CD4-positive, alpha-beta T cell treated with Interleukin-17A for 4 hours (primary cell): ENCODE measurements at places on chromosomes 11 and 22.

GRCh38 chr22:45709866-45710265 lies 38.2 kb downstream of the ATXN10 start:
- no peak for DNase-seq

- no peak for DNase-seq
Measured at GRCh38 chr22:32106930-32107329, 52.2 kb downstream of the C22orf42 start.

- DNase-seq, result no peak
Measured at GRCh38 chr11:131951121-131951520, 580.7 kb downstream of the NTM start.

DNA sequence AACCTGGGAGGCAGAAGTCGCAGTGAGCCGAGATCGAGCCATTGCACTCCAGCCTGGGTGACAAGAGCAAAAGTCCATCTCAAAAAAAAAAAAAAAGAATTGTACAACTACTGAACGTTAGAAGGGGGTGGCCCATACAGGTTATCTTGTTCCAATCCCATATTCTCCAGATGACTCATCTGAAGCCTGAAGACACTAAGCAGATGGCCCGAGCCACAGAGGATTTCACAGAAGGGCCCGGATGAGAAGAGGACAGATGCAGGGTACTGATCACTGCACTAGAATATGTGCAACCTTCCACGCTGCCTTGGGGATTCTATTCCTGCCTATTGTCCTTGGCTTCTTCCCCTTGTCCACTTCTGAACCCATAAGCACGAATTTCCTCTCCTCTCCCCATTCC lies 70.9 kb upstream of the UBASH3B start:
- no peak for DNase-seq

DNA sequence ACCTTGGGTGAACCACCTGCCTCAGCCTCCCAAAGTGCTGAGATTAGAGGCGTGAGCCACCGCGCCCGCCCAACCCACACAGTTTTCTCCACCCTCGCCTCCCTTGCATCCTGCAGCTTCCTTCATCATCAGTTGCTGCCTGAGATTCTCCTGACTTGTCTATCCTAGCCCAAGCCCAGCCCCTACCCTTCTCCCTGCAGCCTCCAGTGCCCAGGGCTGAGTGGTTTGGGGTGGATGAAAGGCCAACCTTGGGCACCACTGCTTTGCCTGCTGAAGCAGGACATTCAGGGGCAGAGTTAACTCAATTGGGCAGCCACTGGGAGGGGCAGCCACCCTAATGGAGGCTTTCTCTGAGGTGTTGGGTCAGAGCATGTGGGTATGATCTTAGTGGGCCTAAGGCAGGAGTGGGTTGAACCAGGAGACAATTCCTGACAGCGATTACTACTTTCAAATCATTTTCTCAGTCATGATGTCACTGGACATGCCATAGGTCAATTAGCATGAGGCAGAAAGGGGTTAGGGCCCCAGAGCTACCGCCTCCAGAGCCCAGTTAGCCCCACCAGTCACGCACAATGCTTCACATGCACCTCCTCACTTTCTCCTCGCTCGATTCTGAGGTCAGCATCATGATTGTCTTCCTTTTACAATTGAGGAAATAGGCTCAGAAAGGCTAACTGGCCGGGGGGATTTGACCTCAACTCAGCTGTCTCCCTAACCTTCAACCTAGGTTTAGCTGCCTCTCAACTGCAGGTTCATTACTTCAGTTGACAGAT lies 1.0 kb upstream of the FKBP2 start:
- DNase-seq, result no peak

DNA sequence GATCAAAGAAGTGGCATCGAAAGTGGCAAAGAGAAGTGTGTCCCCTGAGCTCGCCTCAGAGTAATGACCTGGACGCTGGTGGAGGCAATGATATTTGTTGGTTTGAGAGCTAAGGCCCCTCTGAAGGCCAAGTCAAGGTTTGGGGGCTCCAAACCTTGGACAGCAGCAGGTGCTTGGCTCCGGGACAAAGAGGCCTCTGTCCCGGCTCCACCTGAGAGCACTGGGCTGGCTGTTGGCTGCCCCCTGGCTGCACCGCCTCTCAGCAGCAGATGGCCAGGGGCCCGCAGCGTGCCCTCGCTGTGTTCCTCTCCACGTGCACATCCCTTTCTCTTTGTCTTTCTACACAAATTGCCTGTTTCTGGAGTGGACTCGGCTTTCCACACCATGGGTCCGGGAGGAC lies 301.3 kb downstream of the NTM start:
- no peak for DNase-seq

- no peak for DNase-seq
Measured at GRCh38 chr22:45777046-45777851, 105.6 kb downstream of the ATXN10 start.

DNA sequence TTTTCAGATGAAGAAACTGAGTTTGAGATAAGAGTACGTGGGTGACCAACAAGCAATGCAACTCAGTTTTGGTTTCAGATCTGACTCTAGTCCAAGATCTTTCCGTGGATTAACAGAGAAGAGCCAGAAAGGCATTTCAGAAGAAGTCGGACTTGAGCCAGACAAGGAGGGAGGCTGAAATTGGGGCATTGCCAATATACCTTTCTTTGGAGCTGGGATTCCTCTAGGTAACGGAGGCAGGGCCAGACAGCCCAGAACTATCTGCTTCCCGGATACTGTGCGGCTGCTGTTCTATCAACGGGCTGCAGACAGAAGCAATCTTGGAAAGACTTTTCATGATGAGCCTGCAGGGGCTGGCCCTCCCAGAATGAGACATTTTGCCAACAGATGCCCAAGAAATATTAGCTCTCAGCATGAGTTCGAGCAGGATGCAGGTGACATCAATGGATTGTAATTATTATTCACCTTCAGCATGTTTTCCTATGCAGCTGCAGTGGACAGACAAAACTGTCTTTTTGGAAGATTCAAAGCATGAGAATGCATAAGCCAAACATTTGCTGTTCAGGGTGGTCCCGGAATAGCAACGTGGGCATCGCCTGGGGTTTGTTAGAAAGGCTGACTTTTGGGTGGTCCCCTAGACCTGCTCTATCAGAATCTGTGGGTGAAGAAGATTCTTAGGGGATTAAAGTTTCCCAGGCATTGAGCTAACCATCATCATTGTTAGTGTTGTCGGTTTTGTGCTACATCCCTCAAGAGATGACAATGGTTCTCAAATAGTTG lies 95.7 kb downstream of the SCN3B start:
- DNase-seq, result no peak

- no peak for DNase-seq
Measured at GRCh38 chr22:43532301-43533155, 120.7 kb downstream of the MPPED1 start.

DNA sequence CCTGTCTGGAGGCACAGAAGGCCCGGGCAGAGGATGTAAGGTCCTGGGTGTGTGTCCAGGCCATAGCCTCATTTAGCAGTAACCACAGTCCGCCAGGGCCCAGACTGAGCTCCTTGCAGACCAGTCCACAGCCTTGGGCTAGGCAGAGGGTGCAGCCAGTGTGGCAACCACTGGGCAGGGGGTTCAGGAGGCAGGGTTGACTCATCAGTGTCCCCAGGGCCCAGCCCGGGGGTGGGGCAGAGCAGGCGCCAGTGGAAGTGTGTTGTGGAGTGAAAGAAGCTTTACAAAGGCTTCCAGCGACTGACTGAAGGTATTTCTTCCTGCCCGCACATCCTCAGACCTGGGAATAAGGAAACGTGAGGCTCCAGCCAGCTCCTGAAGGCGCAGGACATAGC lies 27.7 kb upstream of the WNT11 start:
- peak; percentile 32 for DNase-seq

- DNase-seq, result no peak
Measured at GRCh38 chr22:50308597-50308935, 1.1 kb upstream of the PLXNB2 start.

DNA sequence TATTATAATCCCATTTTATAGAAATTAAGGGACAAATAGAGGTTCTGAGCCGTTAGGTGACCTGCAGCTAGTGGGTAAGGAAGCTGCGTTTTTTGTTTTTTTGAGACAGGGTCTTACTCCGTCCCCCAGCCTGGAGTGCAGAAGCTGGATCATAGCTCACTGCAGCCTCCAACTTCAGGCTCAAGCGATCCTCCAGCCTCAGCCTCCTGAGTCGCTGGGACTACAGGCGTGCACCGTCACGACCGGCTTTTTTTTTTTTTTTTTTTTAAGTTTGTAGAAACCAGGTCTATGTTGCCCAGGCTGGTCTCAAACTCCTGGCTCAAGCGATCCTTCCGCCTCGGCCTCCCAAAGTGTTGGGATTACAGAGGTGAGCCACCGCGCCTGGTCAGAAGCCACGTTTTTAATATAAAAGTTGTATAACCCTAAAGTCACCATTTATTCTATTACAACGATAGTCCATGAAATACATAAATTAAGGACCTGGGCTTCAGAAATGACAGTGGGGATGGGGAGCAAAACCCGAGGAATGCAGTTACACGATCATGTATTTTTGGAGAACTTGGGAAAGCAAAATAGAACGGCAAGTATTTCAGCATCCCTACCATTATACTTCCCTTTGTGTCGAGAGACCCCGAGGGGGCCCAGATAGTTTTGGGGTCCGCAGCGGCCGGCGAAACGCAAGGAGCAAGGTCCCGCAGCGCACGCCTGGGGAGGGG lies 638 bp downstream of the SAAL1 start:
- DNase-seq, result no peak

DNA sequence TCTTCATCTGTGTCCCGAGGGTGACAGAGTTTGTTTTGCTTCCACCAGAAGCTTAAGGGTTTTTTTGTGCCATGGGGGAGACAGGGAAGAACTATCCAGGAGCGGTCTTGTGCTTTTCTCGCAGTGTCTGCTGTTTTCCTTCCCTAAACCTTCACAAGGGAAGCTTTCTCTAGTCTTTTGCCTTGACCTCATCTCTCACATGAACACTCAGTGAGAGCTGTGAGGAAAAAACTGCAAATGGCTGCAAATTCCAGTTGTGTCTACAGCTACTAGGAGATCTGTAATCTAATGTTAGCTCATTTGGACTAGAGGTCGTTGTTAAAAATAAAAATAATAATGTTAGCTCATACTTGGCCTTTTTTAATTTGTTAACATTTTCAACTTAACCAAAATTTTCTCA lies 264.7 kb upstream of the SESN3 start:
- DNase-seq, result no peak

DNA sequence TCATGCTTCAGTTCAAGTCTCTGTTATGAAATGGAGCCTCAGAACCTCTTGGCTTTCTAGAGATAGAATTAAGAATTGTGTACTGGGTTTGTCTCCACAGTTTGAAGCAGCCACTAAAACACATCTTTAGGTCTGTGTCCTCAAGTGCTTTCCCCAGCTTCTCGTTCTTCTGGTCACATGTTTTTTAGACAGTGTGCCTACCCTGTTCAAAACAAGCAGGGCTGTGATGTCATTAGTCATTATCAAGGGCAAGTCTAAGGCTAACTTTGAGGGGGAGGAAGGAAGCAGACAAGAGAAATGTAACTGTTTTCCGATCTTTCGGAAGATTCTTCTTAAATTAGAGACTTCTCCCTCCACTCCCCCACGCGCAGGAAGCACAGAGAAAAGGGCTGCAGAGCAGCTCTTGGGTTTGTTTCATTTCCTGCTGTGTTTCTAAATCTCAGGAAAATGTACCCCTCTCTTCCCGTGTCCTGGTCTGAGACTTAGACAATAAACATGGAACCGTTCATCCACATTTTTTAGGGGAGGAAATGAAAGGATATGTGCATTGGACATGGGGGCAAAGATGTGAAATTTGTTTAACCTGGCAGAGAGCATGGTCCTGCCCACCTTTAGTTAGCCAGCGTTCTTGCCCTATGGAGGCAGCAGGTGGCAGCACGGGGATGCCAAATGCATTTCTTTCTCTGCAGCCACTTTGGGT lies 3.1 kb downstream of the AKIP1 start:
- DNase-seq, result peak; percentile 64

DNA sequence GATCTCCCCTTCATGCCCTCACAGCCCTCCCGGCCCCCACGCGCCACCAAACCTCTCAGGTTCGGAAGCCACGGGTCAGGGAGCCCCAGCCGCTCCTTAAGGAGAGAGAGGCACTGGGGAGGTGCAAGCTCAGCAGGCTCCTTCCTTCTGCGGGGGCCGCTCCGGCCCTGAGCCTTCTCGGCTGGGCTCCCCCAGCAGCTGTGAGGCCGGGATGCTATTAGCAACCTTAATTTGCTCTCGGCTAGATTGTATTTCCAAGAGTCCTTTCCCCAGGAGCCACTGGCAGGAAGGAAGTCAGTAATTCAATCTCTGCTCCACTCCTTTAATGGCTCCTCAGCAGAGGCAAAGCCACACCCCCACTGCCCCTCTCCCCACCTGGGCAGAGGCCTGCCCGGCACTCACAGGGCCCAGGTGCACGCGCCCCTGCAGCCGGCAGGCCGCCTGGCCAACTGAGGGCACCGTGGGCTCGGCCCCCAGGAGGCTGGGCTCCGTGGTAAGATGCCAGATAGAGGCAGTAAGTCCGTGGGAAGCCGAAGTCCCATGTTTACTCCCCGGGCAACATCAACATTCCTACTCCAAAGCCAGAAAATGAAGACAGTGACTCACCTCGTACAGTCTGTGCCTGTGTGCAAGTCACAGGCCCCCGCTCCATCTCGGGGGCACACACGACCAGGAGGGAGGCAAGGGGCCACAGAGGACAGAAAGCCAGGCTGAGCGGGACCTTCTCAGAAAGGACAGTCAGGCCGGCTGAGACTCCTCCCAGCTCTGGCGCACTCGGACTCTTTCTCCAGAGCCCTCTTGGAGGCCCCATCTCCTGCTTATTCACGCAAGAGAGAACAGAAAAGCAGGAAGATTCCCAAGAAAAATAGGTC lies 5.2 kb downstream of the IGSF9B start:
- no peak for DNase-seq

DNA sequence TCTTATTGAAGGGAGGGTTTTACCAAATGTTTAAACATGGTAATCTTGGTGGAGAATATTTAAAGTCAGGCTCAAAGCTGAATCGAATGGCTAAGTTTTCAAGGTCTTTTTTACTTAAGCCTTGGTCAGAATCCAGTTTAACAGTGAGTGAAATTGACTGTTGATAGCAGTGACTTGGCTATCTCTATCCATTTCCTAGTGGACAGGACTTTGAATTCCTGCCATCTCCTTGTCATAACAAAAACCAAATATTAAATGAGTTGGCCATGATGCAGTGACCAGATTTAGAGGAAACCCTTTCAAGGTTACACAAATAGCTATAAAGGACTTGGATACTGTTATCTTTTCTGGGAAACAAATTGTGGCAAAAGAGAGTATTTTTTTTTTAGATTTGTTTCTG lies 92.0 kb downstream of the JRKL start:
- DNase-seq, result no peak

- no peak for DNase-seq
Measured at GRCh38 chr22:42336527-42337227, 66.2 kb upstream of the TCF20 start.

GRCh38 chr11:19735909-19736498 lies 23.4 kb downstream of the NAV2 start:
- DNase-seq, result no peak
